ENCODE measurements at places on chromosomes 5 and 9.

- no peak for DNase-seq
Measured at GRCh38 chr9:135494791-135495559, 5.5 kb upstream of the MRPS2 start.

DNA sequence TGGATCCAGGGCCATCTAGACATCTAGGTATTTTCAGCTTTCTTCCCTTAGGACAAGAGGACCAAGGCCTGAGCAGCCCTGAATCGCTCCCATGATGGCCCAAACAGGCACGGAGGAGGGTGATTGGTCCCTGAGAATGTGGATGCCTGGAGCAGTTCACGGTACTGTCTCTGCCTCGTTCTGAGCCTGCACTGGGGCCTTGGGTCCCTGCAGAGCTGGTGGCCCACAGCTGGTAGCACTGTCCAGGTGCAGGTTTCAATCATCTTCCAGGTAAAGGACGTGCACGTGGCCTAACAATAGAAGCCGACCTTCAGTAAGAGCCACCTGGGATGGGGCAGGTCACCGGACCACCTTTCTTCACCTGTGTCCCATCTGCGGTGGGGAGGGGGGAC lies 19.4 kb upstream of the FCN1 start:
- DNase-seq, result no peak

- DNase-seq, result no peak
Measured at GRCh38 chr5:170614065-170614490, 110.3 kb downstream of the KCNIP1 start.

GRCh38 chr5:74244406-74244805 lies 396.1 kb downstream of the ENC1 start:
- DNase-seq, result no peak

GRCh38 chr5:133683646-133684596 lies 71.6 kb upstream of the FSTL4 start:
- DNase-seq, result peak; percentile 28

- no peak for DNase-seq
Measured at GRCh38 chr5:177234841-177235240, 68.7 kb downstream of the RAB24 start.

DNA sequence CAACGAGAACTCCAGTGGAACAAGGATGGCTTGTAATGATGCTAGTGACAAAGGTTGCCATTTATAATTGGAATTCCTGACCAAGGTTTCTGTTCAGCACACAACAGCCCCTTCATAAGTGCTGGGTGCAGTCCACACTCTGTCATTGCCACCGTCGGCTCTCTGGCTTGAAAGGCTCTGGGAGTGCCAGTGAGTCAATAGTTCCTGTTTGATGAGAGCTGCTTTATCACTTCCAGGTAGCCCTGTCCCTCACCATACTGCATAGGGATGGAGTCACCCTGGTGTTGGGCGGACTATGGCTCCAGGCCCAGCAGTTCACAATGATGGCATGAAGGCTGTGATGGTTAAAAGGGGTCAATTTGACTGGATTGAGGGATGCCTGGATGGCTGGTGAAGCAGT lies 34.6 kb upstream of the SEMA4D start:
- DNase-seq, result no peak

DNA sequence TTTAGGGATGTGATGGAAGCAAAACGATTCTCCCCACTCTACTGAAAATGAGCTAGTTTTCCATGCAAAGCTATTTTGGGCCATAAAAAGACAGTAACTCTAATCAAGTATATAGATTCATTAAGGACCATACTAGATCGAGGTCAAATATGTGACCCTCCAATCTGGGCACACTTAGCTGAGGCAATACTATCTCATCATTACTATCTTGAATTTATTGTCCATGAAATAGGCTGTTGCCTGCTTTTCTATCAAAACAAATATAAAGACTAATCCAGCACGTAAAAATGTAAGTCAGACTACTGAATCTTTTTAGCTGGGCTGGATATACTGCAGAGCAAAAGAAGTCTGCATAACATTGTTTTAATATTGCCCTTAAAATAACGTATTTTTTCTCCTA lies 943.1 kb downstream of the NR2F1-AS1 start:
- DNase-seq, result no peak

DNA sequence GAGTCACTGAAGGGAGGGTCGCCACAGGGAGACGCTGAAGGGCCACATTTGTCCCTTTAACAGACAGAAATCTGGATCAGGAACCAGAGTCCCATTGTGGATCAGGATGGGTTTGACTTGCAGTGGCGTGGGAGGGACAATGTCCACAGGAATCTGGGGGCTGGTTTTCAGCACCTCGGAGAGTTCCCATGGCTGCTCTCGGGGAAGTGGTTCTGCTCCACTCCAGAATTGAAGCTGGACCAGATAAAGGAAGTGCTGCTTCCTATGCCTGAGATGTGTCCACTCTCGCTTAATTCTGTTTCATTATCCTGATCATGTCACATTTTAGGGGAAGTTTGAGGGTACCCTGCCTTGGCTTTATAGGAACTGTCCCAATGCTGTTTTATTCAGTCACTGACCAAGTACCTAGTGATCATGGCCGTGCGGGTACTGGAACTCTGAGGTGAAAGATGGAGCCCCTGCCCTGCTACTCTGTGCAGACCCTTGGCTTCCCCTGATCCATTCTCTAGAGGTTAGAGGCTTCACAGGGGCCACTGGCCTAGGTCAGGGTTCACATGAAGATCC lies 28.7 kb downstream of the ENHO start:
- DNase-seq, result no peak

DNA sequence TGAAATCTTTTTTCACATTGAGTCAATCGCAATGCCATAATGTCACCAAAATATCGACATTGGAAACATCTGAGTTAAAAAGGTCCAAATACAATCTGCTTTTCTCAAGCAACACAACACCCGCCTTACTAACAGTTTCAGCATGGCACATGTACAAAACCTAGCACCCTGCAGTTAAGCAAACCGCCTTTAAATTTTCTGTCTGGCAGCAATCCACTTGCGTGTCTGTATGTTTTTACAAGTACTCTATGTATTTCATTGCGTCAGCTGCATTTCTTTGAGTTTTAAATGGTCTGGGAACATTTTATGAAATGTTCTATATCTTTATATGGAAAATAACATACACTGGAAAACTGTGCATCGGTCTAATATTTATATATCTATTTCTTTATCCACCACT lies 134.6 kb downstream of the DENND1A start:
- DNase-seq, result no peak

GRCh38 chr5:117788596-117788995 lies 1199.8 kb downstream of the DTWD2 start:
- DNase-seq, result no peak

GRCh38 chr9:114086607-114087006 lies 8.5 kb upstream of the AMBP start:
- peak; percentile 26 for DNase-seq

GRCh38 chr9:70044490-70045307 lies 1.1 kb downstream of the MAMDC2 start:
- DNase-seq, result no peak

DNA sequence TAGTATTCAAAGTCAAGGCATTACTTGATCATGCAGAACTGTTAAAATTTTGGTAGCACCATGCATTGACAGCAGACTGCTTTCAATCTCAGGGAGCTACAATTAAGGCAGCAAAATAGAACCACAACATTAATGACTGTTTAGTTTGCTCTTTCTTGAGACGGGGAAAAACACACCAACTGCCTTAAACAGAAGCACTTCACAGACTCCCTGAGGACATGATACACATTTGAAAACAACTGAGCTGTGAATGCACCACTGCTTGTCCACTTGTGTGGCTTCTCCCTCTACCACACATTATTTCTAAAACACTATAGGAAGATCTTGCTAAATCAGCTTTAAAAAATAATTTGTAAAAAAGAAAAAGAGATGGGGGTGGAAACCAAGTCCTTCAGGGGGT lies 79.6 kb upstream of the MAST4 start:
- no peak for DNase-seq

DNA sequence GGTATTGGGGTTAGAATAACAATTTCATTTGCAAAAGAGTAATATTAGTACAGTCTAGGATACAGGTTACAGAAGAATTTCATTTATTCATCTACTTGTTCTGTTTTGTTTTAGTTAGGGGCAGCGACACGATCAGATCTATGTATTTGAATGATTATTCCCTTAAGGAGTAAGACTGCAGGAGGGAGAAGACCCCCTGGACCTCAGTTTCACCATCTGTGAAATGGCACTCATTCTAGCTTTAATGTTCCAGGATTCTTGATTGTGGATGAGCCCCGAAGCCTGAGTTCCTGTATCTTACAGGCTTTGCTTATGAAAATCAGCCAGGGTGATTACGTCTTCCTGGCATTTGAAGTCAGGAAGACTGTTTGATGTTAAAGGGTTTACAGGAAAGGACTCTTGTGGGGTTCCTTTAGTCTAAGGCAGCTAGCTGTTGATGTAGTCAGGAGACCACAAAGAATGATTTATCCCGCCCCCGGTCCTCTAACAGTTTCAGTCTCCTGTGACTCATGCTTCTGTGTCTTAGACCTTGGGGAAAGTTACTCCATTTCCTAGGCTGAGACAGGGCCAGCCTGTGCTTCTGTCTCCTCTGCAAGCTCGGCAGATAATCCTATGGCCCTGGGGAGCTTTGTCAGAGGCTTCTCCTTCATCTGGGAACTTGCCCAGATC lies 11.5 kb downstream of the SMIM3 start:
- peak; percentile 81 for DNase-seq

DNA sequence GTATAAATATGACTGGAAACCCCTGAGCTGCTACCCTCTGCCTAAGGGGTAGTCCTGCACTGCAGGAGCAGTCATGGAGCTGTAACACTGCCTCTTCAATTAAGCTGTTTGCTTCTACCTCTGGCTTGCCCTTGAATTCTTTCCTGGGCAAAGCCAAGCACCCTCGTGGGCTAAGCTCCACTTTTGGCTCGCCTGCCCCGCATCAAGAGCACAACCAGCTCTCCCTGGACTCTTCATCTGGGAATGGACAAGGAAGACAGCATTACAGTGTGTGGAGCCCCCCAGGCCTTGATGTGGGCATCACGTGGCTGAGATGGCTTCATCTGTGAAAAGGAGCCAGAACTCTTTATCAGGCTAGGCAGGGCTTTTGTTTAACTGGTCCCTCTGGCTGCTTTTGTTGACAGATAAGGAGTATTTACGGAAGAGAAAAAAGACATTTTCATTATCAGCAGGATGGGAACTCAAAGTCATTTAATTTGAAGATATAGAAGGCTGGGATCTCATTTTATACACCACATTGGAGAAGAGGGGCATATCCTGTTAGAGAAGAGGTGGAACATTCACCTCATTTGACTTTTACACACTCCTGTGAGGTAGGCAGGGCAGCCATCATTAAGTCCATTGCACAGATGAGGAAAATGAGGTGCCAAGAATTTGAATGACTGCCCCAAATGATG lies 137.8 kb downstream of the SEMA6A start:
- DNase-seq, result no peak

GRCh38 chr9:118455259-118455658 lies 751.1 kb downstream of the TLR4 start:
- no peak for DNase-seq

GRCh38 chr5:178203670-178204181 lies 607 bp upstream of the HNRNPAB start:
- DNase-seq, result no peak

All from activated CD8-positive, alpha-beta memory T cell treated with anti-CD3 and anti-CD28 coated beads for 24 hours (primary cell).